ENCODE measurements at places on chromosomes 5 and 9.

- no peak for DNase-seq
These were observed 53.8 kb downstream of the GLRA1 start for GRCh38 chr5:151870820-151871219.

DNA sequence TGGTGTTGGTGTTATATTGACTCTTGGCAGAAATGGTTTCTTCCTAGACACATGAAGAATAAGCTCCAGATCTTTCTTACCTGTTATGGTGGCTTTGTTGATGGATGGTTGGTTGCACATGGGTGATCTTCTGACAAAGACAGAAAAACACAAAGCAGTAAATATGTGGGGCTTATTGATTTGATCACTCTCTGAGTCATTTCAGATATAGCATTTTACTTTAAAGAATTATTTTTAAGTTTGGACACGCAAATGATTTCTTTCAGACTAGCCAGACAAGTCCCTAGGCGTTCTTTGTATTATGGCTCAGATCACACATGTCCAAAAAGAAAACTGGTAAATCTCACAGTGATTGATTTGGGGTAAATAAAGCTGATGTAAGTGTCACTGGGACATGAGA is 597.6 kb downstream of the RAB3C start:
- no peak for DNase-seq

DNA sequence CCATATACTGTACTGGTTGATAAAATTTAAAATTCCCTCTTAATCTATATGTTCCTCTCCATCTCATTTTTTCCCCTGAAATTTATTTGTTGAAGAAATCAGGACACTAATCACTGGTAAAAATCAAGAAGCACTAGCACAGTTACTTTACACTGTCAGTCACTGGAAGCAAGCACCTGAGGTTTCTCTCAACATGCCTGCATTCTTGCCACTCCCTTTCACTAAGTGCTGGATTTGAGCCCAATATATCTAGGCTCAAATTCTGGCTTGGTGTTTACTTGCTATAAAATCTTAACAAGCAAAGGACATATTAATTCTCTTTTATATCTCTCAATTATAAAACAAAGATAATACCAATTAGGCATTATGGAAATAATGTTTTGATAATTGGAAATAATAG is 58.6 kb downstream of the DIAPH1 start:
- DNase-seq = no peak

- DNase-seq = no peak
These were observed 568.3 kb downstream of the CSNK1G3 start for GRCh38 chr5:124080256-124080655.
